ENCODE measurements at places on chromosomes 2 and 18.

DNA sequence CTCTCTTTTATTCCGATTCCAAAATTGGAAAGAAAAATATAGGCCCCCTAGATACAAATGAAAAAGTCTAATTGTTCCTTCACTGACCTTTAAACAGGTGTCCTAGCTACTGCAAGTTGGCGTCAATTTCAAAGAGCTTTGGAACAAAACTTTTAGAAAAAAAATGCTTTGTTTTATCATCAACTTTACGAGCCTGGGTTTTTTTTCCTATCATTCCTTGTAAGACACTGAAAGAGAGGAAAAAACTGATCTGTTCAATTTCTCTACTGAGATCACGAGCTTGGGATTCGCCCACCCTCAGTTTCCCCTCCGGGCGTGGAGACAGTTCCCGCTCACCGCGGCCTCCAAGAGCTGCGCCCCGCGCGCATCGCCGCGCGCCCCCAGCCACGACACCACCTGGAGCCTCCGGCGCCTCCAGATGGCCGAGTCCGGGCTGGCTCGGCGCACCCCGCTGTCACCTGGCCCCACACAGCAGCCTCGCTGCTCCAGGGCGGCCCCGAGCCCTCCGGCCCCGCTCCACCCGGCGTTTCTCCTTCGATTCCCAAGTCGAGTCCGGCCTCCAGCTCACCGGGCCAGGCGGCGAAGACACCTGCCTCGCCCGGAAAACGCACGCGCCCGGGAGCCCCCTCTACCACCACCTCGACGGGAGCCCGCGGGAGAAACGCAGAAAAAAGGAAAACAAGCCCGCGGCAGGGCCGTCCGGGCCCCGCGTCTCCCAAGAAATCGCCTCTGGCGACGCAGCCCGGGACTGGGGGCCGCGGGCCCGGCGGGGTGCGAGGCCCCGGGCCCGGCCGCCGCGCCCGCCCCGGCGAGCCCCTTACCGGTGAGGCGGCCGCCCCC lies 656 bp downstream of the TBC1D8 start:
- no peak for DNase-seq

DNA sequence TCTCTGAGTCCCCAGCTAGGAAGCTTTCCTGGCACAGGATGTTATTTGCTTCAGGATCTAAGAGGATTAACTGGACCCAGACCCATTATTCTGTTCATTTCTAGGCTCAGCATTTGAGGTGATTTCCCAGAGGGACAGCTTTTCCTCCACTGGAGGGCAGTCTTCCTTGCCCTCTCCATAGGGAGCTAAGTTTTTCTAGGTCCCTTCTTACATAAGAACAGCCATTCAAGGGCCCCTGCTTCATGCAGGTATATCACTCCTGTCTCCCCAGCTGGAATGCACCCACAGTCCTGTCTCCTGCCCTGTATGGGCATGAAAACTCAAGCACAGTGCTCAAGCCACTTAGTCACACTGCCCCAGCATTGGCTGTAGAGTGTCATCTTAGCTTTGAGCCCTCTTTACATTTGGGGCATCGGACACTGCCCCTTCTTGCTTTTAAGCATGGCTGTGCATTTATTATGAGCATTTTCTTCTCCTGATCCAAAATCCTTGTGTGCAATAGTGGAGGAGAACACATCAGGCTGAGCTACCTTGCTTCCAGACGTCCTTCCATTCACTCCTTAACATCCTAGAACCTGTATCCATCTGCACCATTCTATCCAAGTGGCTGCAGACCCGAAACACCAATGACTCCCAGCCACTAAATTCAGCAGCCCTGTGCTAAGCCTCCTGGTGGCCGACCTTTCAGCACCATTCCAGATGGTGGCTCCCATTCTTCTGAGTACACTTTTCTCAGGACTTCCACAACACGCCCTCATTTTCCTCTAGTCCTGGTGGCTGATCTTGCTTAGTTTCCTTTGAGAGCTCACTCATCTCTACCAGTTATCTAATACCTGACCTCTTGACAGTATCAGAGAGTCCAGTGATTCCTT lies 80.0 kb downstream of the COPS8 start:
- no peak for DNase-seq

GRCh38 chr2:48572816-48573215 lies 42.9 kb downstream of the STON1 start:
- no peak for DNase-seq

DNA sequence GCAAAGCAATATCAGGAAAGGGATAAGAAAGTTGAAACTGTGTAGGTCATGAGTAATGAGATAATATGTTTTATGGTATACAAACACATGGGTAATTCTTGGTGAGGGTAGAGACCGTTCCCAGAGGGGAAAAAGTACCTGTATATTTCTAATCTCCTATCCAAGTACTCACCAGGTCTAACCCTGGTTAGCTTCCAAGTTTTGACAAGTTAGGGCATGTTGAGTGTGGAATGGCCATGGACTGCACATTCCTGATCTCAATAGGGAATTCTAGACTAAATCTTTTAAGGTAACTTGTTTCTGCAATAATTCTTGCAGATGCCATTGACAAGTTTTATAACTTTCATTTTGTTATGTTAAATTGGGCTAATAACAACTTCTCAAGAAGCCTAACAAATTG lies 216.6 kb downstream of the SPAG16 start:
- no peak for DNase-seq

- DNase-seq: peak; percentile 4
Observed at GRCh38 chr2:221518201-221518934, 53.7 kb downstream of the EPHA4 start.

DNA sequence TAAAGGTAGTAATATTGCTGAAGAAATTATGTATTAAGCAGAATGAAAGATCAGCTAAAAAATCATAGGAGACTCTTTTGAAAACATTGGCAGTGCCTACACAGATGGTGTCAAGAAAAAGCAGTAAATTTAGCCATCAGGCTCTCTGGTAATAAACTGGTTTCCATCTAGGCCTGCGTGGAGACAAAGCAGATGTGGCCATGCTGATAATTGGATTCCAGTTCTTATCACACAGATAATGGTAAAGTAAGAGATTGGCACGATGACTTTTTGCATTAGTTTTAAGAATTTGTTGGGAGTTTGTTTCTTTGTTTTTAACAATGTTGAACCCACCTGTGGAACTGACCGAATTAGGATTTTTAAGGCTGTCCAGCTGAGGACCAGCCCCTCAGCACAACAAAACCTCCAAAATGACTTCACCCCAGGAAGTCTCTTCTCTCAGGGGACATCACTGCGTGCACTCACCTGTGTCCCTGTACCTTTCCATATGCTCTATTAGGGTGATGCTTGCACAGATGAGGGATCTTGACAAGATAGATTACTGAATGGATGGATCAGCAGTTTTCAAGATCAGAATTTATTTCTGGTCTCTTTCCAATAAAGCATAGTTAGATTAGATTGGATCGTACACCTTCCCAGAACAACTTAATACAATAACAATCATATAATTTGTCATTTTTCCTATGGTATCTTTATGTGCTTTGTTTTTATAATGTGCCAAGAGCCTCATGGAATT lies 69.1 kb upstream of the DNAJC10 start:
- no peak for DNase-seq

DNA sequence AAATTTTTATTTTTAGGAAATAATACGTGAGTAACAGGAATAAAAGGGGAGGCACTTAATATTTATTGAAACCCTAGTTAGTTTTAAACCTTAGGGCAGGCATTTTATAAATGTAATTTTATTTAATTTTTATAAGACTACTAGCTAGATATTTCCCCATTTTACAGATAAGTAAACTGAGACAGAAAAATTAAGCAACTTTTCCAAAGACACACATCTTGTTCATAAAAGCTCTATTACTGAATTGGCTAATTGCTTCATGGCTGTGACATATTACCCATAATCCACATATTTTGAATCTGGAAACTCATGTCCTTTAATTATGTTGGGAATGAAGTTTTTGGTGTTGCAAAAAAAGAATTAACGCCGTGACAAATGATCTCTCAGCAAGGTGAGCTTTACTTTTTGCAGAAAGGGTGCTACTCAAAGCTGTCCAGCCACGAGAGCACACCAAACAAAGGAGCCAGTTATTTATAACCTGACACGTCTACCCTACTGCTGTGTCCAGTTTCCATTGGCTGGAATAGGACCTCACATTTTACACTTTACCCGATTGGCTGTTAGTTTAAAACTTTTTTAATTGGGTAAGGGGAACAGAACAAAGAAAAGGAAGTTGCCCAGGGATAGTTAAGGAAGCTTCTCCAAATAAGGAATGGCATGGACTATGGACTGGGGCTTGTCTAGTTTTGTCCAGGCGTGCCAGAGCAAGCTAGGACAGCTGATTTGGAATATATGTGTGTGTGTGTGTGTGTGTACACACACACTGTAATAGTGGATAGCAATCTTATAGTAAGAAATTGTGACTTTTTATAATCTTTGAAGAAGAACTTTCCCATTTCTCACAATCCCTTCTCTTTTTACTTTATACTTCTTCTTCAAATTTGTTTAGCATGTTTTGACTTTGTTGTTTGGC lies 54.2 kb downstream of the COMMD1 start:
- DNase-seq: no peak

DNA sequence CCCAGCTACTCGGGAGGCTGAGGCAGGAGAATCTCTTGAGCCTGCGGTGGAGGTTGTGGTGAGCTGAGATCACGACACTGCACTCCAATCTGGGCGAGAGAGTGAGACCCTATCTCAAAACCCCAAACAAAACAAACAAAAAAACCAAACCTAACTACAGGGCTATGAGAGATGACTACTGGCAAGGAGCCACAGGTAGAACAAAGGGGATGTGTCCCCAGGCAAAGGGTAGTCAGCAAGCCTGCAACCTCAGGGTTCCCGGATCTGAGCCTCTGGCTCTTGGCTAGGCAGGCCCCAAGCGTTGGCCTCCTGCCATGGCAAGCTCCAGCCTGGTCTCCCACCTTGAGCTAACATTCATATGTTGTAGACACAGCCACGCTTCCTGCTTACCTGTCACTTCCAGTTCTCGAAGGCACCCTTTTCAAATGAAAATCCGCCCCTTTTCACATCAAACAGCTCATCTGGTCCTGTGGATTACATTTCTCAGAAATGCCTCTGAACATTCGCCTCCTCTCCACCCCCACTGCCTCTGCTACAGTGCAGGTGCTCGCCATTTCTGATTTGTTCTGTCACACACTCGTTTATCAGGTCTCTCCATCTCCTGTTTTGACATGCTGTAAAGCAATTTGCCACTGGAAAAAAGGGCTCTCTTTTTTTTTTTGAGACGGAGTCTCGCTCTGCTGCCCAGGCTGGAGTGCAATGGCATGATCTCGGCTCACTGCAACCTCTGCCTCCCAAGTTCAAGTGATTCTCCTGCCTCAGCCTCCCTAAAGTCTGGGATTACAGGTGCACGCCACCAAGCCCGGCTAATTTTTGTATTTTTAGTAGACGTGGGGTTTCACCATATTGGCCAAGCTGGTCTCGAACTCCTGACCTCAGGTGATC lies 13.1 kb upstream of the ACTR3 start:
- DNase-seq: peak; percentile 88

DNA sequence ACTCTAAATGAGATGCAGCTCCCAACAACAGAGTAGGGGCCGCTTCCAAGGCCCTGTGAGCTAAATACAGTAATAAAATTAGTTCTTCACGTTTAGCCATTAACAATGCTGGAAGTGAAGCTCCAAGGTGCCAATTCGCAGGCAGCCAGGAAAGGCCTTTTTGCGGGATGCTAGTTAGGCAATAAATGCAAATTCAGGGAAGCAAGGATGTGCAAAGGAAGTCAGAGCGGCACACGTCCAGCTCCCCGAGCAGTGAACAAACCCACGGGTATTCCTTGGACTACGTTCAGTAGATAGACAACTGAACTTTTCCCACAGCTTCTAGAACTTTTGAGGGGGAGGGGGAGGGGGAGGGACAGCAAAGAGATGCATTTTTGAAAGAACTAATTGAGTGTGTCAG lies 6.9 kb downstream of the ZNF516 start:
- no peak for DNase-seq

- no peak for DNase-seq
Observed at GRCh38 chr18:60040971-60041370, 141.2 kb downstream of the PMAIP1 start.

- no peak for DNase-seq
Observed at GRCh38 chr2:21307037-21307436, 183.3 kb downstream of the TDRD15 start.

DNA sequence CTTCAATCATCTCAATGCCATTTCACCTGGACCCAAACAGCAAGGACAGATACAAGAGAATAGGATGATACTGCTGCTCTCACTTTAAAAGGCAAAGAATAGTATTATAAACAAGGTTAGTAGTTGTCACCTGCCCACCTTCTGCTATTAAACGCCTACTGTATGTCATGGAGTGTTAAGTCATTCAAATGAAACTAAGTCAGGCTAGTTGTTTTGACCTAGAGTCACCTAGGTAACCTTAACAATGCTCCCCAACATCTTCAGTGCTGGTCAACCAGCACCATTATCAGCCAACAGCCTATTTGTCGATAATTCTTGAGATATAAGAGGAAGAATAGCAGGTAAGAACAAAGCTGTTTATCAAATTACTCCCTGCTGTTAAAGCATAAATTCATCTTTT lies 39.2 kb downstream of the TRIP12 start:
- DNase-seq: no peak

- DNase-seq: no peak
Observed at GRCh38 chr2:105744091-105744908, 412 bp upstream of the NCK2 start.

- DNase-seq: no peak
Observed at GRCh38 chr18:10289951-10290637, 164.3 kb upstream of the APCDD1 start.

DNA sequence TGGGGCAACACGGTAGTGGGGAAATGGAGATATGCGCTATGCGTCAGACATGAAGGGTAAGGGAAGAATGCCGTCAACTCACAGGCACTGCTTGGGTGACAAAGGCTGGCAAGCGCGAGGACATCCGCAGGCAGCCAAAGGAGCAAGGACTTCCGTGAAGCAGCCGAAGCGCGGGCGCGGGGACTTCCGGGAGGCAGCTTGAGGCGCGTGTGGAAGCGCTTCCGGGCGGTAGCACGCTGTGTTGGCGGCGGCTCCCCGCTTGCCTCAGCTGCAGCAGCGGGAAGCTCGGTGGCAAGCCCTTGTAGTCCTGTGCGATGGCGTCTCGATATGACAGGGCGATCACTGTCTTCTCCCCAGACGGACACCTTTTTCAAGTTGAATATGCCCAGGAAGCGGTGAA lies at the start of gene PSMA8:
Gene PSMA8, plus strand, starts transcription at position 218 of the 400 bp plus-strand sequence. Its CDS starts 97 bp downstream, at position 315.
- no peak for DNase-seq

DNA sequence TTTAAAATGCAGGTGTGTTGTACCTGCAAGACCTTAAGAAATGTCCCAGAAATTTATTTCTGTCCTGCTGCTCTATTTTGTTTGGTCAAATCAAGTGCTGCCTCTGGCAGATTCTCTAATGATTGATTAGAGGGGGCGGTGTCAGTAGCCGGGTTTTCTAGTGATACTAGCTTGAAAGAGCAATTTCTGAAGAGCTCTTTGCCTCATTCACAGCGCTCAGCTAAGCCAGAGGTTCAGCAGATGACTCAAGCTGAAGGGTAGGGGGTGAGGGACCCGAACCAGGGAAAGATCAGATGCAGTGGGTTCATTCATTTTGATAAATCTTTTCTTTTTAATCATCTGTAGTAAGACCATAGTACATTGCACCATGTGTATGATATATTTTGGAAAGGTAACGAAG lies 15.0 kb downstream of the ZBTB7C start:
- DNase-seq: no peak

GRCh38 chr2:132691556-132691955 lies 21.6 kb upstream of the LYPD1 start:
- no peak for DNase-seq

- no peak for DNase-seq
Observed at GRCh38 chr2:37622450-37623100, 48.9 kb downstream of the CDC42EP3 start.

GRCh38 chr18:10374636-10375293 lies 79.7 kb upstream of the APCDD1 start:
- no peak for DNase-seq

GRCh38 chr2:135743860-135744259 lies 2.2 kb downstream of the UBXN4 start:
- DNase-seq: no peak

All from NCI-H2029 treated with DMSO at 0.1 percent for 48 hours (cell line).